Stromal cell of bone marrow (primary cell): ENCODE measurements at places on chromosomes 7 and 10.

DNA sequence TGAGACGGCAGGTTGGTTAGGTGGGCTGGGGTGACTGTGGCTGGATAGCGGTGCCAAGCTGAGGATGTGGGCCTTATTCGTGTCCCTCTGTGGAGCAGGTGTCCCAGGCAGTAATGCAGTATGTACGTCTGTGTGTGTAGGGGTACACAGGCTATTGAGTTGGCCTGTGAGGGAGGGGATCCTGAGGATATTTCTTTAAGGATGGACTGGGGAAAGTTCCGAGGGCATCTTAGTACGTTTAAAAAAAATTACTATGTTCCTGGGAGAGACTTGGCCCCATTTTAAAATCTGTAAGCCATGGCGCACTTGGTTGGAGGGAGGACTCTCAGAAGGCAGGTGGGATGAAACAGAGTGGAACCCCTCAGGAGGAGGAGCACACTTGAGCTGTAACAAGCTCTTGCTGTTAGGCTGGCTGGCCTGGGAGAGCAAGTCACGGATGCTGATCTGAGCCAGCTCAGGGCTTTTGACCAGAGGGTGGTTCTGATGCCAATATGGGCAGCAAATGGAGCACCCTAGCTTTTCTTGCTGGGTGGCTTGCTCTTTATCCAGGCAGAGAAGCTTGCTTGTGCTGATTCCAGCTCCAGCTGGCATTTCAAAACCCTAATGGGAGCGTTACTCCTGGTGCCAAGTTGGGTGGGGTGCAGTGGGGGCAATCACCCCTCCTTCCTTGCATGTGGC is 765 bp downstream of the WBP1L start:
- DNase-seq: no peak

GRCh38 chr7:4261601-4261960 is 420.5 kb upstream of the FOXK1 start:
- DNase-seq: no peak

DNA sequence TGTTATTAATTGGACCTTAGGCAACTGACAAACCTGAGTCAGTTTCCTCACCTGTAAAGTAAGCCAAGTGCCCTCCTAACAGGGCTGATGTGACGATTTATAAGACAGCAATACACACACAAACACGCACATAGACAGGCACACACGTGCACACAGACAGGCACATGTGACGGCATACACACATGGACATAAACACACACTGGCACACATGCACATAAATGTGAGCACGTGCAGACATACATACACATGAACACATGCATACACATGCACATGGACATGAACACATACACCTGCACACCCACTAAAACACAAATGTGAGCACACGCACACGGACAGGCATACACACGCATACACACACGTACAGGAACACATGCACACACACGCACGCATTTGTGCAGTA is 148.9 kb downstream of the PRKCQ start:
- no peak for DNase-seq

- DNase-seq: no peak
Observed at GRCh38 chr7:113143486-113144257, 25.3 kb upstream of the SMIM30 start.

GRCh38 chr7:74242122-74242443 is 12.1 kb downstream of the RFC2 start:
- DNase-seq: no peak

DNA sequence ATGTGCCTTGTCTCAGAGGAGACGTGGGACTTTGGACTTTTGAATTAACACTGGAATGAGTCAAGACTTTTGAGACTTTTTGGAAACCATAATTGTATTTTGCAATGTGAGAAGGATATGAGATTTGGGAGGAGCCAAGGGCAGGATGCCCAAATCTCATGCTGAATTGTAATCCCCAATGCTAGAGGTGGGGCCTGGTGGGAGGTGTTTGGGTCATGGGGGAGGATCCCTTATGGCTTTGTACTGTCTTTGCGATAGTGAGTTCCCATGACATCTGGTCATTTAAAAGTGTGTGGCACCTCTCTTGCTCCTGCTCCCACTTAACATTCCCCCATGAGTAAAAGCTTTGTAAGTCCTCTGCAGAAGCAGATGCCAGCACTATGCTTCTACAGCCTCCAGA is 39.2 kb downstream of the DNAJC9 start:
- peak; percentile 21 for DNase-seq

GRCh38 chr10:132229834-132230556 is 43.2 kb downstream of the DPYSL4 start:
- no peak for DNase-seq

DNA sequence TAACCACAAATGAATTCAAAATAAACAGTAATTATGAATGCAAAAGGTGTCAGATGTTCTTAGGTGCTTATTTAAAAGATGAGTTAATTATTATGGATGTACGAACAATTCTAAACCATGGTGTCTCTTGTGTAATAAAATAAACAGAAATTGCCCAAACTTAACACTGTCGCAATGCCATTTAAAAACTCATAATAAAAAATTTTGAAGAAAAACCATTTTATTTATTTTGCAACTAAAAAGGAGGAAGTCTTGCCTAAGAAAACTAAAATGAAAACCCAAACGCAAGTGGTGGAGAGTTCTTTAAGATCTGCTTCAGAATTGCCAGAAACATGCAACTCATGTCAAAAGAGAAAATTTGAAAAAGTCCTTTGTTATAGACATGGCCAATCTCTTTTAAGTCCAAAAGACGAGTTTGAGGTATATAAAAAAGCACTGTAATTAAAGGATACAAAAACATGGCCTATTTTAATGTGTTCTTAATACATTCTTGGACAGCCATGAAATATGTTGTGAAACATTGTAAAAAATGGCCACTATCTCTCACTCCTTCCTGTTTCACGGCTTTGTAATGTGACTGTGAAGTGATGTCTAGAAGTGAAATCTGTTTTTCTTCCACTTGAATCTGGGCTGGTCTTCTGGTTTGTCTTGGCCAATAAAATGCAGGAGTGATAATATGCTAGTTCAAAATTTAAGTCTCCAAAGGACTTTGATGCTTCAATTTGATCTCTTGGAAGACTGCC is 322.9 kb downstream of the PRPF18 start:
- no peak for DNase-seq

DNA sequence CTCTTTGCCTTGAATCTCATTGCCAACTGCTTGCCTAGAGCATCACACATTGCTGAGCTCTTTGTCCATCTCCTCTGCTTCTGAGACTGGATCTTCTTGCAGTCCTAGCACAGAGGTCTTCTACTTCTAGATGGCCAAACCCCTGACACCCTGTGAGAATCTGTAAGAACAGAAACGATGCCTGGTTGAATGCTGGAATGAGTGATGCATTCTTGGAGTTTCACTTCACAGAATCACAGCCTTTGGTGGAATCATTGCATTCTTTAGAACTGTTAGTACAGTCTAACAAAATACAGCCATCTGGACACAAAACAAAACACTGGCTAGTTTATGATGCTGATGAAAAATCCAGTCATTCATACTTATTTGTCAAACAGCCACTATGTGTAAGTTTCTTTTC is 141.7 kb upstream of the ITGB1 start:
- DNase-seq: no peak

DNA sequence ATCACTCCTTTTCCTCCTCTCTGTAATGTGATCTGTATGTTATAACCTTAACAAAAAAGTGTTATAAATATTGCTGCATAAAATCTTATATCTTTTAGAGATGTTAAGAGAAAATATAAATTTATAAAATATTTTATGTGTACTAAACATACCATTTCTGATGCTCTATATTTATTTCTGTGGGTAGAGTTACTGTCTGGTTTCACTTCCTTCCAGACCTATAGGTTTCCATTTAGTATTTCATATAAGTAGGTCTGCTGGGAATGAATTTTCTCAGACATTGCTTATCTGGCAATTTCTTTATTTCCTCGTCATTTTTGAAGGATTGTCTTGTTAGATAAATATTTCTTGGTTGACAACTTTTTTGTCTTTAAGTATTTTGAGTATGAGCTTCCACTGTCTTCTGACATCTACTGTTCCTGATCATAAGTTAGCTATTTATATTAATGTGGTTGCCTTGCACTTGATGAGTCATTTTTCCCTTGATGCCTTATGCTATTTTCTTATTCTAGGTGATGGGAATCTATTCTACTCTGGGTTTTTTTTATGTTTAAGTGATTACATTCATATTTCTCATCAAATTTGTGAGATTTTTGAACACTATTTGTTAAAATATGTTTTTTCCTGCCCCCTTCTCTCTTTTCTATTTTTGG is 11.2 kb upstream of the THSD7A start:
- no peak for DNase-seq

DNA sequence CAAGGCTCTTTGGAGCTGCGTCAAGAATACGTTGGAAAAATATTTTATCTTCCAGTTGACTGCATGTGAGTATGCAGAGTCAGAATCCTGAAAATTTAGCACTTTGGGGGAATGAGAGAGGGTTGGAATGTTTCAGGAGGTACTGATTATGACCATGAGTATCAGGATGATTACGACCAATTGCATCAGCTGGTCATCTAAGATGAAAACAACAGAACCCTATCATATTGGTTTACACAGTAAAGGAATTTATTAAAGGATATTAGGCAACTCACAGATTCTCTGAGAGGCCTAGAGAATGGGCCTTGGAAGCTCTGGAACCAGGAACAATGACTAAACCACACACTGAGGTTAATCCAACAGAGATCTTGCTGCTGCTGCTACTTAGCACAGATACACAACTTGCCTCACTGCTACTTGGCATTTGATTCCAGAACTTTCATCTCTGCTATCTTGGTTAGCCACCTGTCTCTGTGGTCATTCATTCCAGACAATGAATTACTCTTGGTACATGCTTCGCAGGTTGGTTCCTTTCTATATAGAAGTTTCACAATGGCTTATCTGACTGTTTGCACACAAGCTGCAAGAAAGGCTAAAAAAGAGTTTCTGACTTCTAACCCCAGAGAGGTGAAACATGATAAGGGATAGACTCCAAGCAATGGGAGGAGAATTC is 68.0 kb upstream of the CTTNBP2 start:
- DNase-seq: peak; percentile 2

- DNase-seq: no peak
Observed at GRCh38 chr7:258476-259190, 31.3 kb upstream of the FOXL3 start.

GRCh38 chr7:36204929-36205635 is 52.0 kb downstream of the EEPD1 start:
- no peak for DNase-seq

DNA sequence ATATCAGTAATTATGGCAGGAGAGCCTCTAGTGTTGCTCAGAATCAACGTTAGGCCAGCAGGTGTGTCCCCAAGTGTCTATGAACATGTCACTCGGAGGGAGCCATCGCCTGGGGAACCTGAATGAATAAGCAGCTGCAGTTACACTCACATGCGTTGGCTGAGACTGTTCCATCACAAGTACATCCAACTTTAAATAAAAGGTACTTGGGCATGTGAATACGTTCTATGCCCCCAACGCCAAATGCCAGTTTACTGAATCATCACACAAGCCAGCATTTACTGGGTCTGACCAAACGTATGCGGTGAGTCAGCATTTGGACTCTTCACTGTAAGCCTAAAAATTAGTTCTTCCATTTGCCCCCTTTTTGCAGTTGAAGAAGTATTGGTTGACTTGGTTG is 207.6 kb upstream of the PLXNA4 start:
- peak; percentile 47 for DNase-seq

DNA sequence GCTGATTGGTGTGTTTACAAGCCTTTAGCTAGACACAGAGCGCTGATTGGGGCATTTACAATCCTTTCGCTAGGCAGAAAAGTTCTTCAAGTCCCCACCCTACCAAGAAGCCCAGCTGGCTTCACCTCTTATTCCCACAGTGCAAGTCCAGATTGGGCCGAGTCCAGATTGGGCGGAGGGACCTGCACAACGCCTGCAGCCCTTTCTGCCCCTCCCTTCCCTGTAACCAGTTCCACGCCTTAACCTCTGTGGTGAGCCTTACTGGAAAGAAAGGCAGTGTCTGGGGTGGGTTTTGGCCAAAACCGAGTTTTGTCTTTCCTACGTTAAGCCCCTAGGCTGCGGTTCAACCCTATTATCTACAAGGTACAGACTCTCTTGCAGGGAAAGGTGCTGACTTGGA is 268.7 kb downstream of the ZEB1 start:
- DNase-seq: no peak

DNA sequence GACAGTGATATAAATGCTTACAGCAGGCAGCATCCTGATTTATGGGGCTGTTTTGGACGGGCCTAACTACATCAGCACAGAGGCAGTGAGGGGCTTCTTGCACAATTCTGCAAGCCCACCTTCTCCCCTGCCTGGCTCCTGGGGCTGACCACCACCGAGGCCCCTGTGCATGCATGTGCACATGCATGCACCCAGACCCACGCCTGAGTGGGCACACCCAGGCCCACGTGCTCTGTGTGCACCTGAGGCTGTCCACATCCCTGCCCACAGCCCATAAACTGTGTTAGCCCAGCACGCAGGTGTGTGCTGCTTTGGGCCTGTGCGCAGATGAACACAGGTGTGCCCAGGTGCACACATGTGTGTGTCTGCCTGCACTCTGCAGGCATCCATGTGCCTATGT is 40.0 kb downstream of the ZMIZ1 start:
- DNase-seq: no peak

DNA sequence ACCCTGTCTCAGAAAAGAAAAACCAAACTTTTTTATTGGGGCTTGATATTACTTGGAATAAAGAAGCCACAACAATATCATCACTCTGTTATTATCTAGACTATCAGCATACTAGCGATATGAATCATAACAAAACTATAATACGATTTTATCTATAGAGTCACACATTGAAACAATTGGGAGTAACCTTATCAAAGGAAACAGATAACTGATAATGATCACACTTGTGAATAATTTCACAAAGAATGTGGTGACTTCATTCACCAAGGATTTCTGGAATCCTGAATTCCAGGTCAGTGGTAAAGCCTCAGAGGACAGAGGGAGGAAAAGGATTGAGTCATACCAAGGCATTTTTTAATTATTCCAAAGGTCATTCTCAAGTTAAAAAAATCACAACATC is 32.1 kb upstream of the NMT2 start:
- no peak for DNase-seq

GRCh38 chr10:58741673-58742072 is 229.0 kb downstream of the BICC1 start:
- DNase-seq: no peak

DNA sequence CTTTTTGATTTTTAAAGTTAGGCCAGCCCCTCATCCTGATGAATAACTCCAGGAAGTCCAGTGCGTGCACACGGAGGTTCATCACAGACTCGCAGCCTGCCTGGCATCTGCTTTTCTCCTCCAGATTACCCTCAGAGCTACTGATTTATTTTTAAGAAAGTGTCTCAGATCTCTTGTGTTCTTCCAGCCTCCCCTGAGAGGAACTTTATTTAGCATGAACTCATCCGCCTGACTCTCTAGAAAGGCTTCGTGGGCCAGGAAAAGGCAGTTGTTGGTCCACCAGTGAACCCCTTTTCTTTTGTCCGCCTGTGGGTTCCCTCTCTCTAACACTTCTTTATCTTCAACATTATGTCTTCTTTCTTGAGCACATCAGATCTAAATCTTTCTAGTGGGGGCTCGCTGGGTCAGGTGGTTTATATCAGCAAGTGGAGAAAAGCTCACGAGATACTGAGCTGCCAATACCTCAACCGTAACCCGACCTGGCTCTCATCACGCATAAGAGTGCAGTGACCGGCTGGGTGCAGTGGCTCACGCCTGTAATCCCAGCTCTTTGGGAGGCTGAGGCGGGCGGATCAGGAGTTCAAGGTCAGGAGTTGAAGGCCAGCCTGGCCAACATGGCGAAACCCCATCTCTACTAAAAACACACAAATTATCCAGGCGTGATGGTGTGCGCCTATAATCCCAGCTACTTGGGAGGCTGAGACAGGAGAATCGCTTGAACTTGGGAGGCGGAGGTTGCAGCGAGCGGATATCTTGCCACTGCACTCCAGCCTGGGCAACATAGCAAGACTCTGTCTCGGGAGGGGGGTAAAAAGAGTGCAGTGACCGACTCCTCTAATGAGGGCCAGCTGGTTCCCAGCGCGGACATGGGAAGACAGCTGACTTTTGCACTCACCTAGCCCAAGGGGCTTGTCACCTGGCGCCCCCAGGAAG is 162.3 kb downstream of the CCDC3 start:
- DNase-seq: no peak
